Activated CD8-positive, alpha-beta memory T cell treated with anti-CD3 and anti-CD28 coated beads for 36 hours (primary cell): ENCODE measurements at places on chromosomes 1 and 21. TPM values are rescaled to one million over a fixed set of nuclear protein-coding genes. Genes with fewer than 3 reads are reported as not detected.

Gene FCN3
- not detected for total RNA-seq

Gene CD5L
- not detected for total RNA-seq

Gene KRTAP11-1
- total RNA-seq: not detected

Gene NPR1
- not detected for total RNA-seq

Gene COL16A1
- not detected for total RNA-seq

Gene GCSAML
- 0.51 TPM for total RNA-seq

Gene TSPEAR
- not detected for total RNA-seq
